ENCODE measurements at places on chromosomes 1 and 21.

DNA sequence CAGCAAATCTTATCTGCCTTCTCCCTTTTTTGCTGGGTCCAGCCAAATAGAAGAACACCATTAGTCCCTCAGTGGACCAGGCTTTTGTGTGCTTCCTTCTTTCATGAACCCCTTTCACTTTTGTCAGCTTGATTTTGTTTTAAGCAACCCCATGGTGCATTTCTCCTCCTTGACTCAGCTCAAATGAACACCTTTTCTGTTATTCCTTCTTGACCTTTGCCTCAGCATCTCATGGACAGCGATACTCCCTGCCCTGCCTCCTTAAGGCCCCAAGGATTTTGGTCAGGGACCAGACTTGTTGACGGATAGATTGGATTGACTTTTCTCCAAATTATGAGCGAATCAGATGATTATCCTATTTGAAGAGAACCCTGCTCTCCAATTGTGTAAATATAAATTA is 356.6 kb upstream of the USP24 start:
- no peak for DNase-seq

GRCh38 chr1:106846656-106847055 is 209.8 kb upstream of the PRMT6 start:
- no peak for DNase-seq

DNA sequence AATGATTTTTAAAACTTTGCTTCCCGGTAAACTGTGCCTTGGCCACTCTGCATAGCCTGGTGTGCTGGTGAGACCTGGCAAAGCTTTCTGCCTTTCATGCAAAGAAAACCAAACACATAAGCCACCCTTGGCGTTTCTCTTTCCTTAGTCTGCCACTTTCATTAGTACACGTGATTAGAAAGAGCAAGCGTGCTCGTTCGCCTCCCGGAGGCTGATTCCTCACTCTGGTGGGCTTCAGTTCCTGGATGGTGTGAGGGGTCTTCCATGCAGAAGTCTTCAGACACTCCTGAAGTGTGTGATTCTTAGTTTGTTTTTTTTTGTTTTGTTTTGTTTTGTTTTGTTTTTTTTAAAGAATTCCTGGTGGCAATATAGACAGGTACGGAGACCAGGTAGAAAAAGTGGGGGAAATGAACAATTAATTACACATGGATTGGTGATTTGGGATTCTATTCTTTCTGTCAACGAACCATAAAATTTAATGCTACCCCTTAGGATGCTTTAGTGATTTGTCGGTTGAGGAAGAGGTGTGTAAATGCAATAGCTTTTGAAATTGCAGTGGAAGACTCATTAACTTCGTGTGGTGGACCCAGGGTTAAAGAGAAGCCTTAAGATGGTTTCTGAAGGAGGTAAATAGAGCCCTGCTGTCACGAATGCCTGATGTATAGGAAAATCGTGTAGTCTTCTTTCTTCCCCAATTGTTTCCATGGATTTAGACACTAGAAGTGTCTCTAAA is 2.1 kb downstream of the GALNT2 start:
- DNase-seq, result no peak

- DNase-seq, result no peak
These were observed 21.3 kb downstream of the ZNF362 start for GRCh38 chr1:33277488-33278084.

GRCh38 chr1:246058466-246058865 is 448.6 kb downstream of the SMYD3 start:
- no peak for DNase-seq

DNA sequence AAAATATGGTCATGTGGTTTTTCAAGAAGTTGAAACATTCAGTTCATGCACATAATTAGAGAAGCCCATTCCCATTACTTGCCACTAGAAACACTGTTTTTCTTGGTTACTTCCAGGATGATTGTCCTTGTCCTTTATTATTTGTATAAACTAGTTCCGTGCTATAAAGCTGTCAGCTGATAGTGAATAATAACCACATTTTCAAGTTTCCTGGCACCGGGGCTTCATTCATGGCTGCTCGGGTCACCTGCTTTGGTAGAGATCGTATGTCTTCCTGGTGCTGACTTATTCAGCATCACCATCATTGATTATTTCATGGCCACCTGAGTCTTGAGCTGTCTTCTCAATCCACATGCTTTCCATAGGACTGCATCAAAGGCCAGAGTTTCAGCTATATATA is 62.9 kb upstream of the ZNF326 start:
- DNase-seq, result no peak

GRCh38 chr1:154725865-154726264 is 117.9 kb upstream of the ADAR start:
- no peak for DNase-seq

- no peak for DNase-seq
These were observed 104.8 kb downstream of the PAX7 start for GRCh38 chr1:18735224-18735997.

GRCh38 chr1:22507587-22507986 is 55.7 kb upstream of the EPHA8 start:
- no peak for DNase-seq

DNA sequence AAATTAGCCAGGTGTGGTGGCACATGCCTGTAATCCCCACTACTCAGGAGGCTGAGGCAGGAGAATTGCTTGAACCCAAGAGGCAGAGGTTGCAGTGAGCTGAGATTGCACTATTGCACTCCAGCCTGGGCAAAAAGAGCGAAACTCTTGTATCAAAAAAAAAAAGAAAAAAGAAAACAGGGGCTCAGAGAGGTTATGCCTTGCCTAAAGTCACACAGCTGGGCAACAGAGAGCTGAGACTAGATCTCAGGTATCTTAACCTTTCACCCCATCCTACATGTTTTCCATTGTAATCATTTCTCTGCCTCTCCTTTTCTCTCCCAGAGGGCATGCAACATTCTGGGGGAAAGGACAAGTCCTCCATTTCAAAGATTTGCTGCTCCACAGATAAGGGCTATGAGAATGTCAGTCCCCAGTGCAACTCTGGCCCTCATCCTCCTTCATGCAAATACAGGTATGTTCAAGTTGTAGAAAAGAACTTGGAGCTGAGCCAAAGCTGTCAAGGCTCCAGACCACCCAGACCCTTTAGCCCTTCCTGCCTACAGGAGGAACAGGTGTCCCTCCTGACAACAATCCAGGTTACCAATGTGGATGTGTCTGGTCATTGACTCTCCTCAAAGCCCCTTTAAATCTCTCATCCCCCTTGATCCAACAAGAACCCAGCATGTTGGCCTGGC is 6.9 kb downstream of the SLC9A1 start:
- no peak for DNase-seq

GRCh38 chr1:224387302-224387912 is 30.7 kb downstream of the CNIH4 start:
- DNase-seq, result no peak

DNA sequence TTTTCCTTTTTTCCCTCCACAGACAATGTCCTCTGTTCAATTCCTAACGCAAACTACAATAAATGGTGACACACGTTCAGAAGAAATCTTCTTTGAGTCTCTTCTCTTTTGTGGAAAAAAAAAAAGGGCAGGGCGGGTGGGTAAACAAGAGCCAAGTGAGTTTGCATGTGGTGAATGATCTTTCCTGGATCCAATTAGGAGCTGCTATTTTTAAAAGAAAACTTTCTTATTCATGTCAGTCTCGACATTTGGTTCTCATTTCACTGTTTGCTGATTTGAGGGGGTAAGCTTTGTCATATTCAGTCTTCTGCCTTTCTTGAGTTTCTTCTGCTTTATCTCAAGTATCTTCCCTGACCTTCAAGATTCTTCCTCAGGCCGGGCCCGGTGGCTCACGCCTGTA is 29.2 kb upstream of the KIF1B start:
- no peak for DNase-seq

GRCh38 chr1:24822887-24823286 is 77.6 kb downstream of the CLIC4 start:
- DNase-seq, result no peak

DNA sequence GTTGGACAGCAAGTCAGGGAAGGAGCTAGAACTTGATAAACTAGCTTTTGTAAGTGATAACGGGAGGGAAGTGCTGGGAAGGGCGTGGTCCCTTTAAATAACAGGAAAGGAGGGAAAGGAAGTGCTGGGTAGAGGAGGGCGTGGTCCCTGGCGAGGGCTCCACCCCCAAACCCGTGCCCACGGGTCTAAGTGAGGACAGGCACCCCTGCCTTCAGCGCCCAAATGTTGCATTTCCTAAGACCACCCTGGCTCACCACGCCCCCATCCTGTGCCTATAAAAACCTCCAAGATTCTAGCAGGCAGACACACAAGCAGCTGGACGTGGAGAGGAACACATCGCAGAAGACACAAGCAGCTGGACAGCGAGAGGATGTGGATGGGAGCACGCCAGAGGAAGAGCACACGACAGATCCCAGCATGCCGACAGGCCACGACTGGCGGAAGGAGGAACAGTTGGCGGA is 58.5 kb downstream of the PALMD start:
- no peak for DNase-seq

- no peak for DNase-seq
These were observed 23.0 kb upstream of the HSPA13 start for GRCh38 chr21:14405962-14406361.

DNA sequence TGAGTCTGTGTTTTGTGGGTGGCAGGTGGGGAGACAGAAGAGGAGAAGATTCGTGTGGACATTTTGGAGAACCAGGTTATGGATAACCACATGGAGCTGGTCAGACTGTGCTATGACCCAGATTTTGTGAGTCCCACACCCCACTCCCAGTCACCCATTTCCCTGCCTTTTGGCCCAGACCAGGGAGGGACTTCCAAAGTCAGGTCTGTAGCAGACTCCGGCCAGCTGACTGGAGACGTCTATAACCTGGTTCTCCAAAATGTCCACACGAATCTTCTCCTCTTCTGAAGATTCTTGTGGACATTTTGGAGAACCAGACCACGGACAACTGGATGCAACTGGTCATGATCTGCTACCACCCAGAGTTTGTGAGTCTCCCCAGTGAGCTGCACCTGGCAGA is 1.6 kb downstream of the GSTM5 start:
- no peak for DNase-seq

GRCh38 chr1:174352117-174352516 is 95.6 kb upstream of the GPR52 start:
- DNase-seq, result no peak

DNA sequence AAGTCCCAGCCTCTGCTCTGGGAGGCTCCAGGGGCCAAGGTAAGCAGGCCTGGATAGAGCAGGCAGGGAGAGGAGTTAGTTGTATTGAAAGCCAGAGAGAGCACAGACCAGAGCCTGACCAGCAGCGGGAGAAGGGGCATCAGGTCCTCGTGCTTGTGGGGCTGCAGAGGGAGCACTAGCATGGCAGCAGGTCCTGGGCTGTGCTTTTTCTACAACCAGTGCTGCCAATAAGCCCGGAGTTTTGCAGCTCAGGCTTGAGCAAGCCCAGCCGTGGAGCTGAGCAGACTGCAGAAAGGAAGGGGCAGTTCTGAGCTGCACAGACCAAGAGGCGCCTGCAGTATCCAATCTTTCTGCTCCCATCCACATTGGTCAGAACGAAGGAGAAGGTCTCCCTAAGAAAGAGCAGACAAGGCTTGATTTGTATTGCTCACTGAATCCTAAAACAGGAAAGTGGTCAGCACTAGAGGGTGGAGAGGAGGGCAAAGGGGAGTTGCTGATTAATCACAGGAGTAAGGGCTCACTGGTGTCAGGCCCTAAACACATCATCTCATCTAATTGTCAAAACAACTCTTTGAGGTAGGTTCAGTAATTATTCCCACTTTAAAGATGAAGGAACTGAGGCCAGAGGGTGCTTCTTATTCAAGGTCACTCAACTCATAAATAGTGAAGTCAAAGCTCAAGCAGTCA is 2.7 kb downstream of the DENND2D start:
- DNase-seq, result peak; percentile 65

- no peak for DNase-seq
These were observed 369.4 kb downstream of the TBX15 start for GRCh38 chr1:118618618-118619340.

- no peak for DNase-seq
These were observed 29.2 kb downstream of the BCAS2 start for GRCh38 chr1:114552106-114552639.

DNA sequence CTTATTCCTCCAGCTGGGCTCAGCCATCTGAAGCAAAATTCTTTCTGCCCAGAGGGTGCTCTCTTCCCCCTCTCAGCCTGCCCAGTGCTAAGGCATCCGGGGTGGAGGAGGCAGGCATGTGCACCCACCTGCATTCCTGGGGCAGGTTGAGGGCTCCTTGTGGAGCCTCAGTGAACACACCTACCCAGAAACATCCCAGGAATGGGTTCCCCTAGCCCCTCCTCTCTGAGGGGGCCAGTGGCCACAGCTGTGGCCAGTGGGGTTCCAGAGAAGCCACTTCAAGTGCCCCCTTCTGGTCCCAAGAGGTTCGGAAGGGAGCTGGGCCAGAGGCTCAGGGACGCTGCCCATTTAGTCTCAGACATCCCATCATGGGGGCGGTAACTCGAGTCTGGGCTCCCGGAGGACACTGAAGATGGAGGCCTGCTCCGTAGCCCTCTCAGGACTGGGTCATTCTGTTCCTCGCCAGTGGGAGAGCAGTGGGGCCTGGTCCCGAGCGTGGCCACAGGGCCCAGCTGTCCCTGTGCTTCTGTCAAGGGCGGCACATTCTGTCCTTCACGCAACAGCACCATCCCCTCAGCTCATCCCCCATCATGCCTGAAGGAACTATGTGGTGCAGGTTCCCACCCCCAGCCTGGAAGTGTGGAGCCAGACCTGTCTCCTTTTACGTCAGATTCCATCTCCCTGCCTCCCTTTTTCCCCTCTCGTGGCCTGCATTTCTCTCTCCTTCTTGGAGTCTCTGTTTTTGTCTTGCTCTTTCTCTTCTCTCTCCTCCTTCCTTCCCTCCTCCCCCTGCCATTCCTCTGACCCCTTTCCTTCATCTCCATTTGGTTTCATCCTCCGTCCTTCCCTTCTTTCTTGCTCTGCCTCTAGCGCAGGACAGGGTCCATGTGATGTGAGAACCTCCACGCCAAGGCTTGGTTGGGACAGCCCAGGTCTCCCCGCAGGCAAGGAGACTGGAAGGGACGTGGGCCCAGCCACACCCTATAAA is 49.6 kb upstream of the KDM4A start:
- DNase-seq, result no peak

DNA sequence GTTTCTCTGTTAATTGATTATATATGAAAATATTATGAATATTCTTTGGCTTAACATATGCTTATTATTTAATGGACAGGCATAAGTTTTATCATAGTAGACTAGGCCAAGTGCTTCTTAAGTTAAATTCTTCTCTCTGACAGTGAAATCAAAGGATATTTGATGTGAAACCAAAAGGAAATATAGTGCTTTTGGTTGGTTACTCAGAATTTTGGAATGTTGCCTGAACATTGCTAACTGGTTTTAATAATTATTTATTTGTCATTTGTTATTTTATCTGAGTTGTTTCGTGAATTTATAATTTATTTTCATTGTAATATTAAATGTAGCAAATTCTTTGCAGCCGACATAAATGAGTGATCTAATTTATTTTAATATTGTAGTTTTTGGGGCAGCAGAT is 18.3 kb downstream of the HOOK1 start:
- no peak for DNase-seq

- DNase-seq, result no peak
These were observed 10.1 kb downstream of the GPATCH2 start for GRCh38 chr1:217620814-217621213.

- DNase-seq, result no peak
These were observed 10.2 kb downstream of the KLHL21 start for GRCh38 chr1:6592441-6592840.

GRCh38 chr1:167824163-167824794 is 89.7 kb downstream of the ADCY10 start:
- no peak for DNase-seq

Data from activated CD4-positive, alpha-beta T cell treated with anti-CD3 and anti-CD28 coated beads, Interleukin-2, amount 50 U/mL, for 4 hours (primary cell).